ENCODE measurements at places on chromosomes 7 and 10.

DNA sequence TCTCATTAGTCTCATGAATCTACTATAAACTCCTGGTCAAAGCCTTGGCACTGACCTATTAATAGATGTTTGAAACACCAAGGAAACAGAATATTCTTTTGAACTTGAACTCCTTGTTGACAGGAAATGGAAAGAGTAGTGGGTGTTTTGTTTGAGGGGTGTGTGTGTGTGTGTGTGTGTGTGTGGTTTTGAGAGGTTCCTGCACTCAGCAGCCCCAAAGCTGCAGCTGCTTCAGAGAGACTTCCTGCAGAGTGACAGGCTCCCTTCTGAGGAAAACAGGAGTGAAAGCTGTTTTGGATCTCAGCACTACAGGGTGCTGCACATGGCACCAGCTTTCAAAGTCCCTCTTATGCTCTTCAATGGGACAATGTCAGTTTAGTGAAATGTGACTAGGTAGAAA, 546.5 kb upstream of the STEAP1 start:
- DNase-seq, result no peak

DNA sequence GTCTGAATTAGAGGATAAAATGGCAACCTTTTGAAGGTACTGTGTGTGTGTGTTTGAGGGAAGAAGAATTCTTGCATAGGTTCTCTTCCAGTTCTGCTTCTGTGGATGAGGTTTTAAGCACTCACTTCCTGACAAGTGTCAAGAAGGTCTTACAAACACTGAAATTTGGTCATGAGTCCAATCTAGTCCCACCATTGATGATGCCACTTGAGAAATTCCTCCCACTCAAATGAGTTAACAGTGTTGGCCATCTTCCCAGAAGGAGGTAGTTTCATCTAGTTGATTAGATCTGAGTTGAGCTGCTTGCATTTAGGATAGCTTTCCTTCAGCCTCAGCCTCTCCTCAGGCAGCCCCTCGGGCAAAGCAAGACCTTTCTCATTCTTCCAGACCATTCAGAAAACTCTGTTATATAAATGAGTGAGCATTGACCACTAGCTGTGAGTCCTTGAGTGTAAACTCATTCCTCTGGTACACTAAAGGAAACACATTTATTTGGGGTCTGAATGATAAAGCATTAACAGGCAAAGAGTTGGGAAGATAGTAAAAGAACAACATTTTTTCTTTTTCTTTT, 189.5 kb downstream of the TRIL start:
- no peak for DNase-seq

DNA sequence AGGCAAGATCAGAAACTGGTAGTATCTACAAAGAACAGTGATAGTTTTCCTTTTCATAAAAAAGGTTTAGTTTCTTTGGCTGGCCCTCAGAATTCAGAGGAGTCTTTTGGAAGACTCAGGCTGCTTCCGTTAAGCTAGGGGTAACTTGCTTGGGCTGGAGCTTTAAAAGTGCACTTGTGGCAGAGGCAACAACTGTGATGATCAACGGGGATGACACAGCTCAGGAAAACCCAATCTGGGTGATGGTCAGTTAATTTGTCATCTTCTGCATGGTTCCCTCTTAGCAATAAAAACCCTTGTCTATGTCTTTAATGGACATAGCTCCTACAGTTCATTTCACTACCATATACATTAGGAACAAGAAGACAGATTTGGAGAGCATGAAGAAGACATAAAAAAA, 46.7 kb downstream of the SGMS1 start:
- DNase-seq, result no peak

- no peak for DNase-seq
Observed at GRCh38 chr10:29345144-29345909, 56.5 kb downstream of the LYZL1 start.

- no peak for DNase-seq
Observed at GRCh38 chr7:47191876-47192291, 390.0 kb downstream of the TNS3 start.

DNA sequence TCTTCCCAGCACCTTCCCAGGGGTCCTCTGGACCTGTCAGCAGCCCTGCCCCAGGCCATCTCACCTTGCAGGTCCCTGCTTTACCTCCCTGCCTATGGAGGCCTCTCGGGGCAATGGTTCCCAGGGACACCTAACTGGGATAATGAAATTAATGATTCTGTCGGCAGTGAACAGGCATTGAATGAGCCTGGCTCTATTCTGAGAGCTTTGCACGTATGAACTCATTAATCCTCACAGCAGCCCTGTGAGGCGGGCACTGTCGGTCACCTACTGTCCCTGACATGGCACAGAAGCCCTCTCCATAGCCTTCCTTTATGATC, 22.9 kb downstream of the ADCYAP1R1 start:
- DNase-seq, result no peak

DNA sequence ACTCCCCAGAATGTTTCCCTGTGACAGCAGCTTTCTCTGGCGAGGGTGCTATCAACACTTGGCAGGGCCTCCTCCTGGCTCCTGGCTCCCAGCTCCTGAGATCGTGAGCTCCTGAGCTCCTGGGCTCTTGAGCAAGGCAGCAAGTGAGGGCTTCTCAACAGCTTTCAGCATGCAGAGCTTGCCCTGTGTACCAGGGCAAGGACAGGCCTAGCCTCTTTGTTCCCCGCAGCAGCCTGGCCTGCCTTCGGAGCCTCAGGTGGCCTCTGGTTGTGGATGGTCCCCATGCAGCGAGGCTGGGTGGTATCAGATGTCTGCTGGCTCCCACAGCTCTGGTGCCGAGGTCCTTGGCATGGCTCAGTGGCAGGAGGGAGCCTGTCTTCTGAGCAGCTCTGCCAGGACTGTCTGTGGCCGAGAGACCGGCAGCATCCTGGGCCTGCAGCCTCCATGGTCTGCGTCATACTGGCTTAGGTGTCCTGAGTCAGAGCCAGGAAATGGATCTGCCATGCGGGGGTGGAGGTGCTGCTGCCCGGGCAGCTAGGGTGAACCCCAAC, 44.2 kb downstream of the ZMIZ1 start:
- no peak for DNase-seq

DNA sequence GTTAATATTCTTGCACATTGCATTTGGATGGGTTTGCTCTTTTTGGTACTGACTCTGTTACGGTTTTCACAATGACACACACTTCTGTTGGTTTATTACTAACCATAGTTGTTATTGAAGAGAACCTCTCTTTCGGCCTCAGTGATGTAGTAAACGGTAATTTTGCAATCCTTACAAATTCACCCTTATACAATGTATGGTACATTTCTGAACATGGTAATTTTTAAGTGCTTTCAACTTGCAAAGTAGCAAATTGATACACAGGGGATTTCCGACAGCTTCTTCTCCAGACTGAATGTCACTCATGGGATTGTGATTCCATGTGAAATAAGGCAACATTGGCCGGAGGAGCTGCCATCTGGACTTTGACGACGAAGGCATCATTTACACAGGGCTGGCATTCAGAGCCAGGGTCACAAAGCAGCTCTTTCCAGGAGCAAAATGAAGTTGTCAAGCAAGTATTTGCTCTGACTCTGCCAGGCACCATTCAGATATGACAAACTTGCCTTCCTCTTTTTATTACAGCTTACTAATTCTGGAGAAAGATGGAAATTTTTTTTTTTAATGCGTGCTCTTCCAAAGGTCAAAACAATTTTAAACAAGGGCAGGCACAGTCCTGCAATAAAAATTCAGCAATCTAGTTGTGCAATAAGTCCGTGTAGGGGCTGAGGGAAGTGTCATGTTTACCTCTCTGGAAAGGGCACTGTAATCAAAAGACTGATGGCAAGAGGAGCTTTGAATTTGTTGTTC, 711.5 kb upstream of the C7orf33 start:
- DNase-seq, result no peak

GRCh38 chr7:115356139-115356746, 434.3 kb downstream of the MDFIC start:
- no peak for DNase-seq

- DNase-seq, result no peak
Observed at GRCh38 chr10:132429281-132430230, 32.6 kb downstream of the PWWP2B start.

GRCh38 chr7:147796581-147796980, 794.0 kb upstream of the C7orf33 start:
- no peak for DNase-seq

GRCh38 chr7:155161690-155162089, 91.6 kb downstream of the HTR5A start:
- DNase-seq, result no peak

DNA sequence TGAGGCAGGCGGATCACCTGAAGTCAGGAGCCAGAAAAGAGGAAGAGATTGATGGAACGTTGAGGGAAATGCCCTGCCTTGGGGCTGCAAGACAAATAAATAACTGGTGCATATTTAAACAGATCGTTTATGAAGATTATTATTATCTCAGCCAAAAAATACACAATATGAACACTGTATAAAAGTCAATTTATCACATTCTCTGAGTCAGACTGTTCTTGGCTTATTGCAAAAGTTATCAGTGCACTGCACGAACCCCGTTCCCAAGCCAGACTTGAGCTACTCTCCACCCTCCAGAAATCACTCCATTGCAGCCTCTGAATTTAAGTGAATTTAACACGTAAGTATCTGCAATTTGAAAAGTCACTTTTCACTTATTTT, 1.6 kb downstream of the DNMBP start:
- no peak for DNase-seq

- no peak for DNase-seq
Observed at GRCh38 chr7:135204876-135205275, 6.5 kb downstream of the WDR91 start.

DNA sequence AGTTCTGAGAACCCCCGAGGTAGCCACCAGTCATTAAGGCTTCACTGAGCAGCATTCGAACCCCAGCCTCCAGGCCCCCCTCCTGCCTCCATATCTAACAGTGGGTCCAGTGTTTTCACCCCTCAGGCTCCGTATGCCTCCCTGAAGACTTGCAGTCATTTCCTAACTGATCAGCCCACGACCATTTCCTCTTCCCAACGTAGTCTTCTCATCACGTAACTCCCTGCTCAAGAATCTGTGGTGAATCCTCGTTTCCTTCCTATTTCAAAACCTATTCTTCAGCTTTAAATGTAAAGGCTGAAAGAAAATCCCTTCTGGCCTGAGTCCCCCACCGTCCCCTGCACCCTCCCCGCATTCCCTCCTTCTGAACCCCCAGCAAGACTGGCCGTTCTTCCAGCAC, 21.1 kb downstream of the FRMD4A start:
- DNase-seq, result no peak

GRCh38 chr7:78279457-78279856, 480.9 kb downstream of the PHTF2 start:
- DNase-seq, result no peak

DNA sequence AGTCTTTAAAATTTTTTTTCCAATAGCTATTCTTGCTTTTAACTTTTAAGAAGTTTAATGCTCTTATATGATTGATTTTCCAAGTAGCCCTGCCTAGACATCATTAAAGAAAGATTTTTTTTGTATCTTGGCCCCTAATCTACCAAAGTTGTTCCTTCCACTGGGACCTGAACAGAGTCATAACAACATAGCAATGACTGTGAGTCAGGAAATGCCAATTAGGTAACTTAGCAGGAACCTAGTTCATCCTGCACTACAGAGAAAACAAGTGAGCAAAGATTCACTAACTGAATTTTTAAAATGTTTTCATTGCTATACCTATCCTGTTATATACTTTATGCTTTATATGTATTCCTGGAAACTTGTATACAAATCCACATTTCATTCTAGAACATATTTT, 284.7 kb downstream of the BICC1 start:
- DNase-seq, result no peak

DNA sequence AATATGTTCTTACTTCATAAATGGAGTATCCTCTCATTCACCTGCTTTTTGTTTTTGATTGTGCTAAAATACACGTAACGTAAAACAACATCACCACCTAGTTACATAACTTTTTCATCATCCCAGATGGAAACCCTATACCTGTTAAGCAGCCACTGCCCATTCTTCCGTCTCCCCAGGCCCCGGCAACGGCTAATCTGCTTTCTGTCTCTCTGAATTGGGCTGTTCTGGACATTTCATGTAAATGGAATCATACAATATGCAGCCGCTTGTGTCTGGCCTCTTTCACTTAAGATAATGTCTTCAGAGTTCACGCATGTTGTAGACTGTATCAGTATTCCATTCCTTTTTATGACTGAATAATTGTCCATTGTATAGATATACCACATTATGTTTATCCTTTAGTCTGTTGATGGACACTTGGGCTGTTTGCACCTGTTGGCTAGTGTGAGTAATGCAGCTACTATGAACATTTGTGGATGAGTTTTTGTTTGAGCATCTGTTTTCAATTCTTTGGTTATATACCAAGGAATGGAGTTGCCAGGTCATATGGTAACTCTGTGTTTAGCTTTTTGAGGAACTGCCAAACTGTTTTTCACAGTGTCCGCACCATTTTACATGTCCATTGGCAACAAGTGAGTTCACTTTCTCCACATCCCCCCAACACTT, 14.1 kb upstream of the SUN1 start:
- no peak for DNase-seq

GRCh38 chr10:14040787-14041631, 289.7 kb downstream of the FRMD4A start:
- DNase-seq, result no peak

GRCh38 chr7:43441231-43442130, 141.4 kb upstream of the STK17A start:
- no peak for DNase-seq

- no peak for DNase-seq
Observed at GRCh38 chr7:44976040-44976745, 2.6 kb downstream of the MYO1G start.

DNA sequence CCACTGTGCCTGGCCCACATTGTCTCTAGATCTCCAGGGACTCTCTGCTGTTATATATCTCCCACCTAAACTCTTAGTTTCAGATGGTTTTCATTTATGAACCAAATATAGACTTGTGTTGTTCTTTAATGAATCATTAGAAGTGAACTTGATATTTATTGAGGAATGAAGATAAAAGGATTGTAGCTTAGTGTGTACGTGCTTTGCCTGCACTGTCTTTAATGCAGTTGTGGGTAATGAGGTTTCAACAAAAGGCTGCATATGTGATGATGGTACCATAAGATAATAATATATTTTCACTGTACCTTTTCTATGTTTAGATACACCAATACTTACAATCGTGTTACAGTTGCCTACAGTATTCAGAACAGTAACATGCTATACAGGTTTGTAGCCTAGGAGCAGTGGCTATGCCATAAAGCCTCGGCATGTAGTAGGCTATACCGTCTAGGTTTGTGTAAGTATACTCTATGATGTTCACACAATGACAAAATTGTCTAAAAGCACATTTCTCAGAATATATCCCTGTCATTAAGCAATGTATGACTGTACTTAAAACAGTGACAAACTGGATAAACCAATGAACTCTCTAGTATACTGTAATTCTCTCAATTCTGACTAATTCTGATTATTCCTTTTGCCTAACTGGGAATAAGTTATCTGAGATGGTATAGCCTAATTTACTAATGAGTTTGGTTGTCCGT, 25.2 kb downstream of the VCL start:
- DNase-seq, result no peak

- no peak for DNase-seq
Observed at GRCh38 chr10:113604572-113604971, 51.7 kb downstream of the HABP2 start.

Data from esophagus squamous epithelium (tissue), 5 donors.